ENCODE measurements at places on chromosomes 6 and 20.

DNA sequence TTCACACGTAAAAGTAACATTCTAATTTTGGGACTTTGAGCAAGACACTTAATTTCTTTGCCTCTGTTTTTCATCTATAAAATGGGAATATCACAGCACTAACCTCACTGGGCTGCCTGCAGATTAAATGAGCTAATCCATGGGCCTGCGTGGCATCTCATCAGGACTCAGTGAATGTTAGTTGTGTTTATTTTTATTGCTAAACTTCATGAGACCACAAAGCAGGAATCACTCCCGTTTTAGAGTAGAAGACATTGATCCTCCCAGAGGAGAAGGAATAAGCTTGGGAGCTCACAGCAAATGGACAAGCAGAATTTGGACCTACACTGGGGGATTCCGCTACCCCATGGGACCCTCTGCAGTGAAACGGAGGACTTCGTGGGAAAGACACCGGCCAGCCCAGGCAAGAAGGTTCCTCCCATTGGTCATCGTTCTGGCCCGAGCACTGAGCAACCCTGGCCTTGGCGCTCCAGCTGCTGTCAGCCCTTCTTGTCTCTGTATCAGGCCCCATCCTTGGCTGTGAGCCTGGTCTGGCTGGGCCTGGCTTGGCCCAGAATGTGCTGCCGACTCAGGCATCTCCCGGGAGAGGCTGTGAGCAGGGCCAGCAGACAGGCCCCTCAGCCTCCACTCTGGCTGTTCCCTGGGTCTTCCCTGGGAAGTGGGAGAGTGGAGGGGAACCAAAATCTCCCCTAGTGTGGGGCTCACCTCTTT is 79.8 kb downstream of the NFATC2 start:
- DNase-seq: no peak

DNA sequence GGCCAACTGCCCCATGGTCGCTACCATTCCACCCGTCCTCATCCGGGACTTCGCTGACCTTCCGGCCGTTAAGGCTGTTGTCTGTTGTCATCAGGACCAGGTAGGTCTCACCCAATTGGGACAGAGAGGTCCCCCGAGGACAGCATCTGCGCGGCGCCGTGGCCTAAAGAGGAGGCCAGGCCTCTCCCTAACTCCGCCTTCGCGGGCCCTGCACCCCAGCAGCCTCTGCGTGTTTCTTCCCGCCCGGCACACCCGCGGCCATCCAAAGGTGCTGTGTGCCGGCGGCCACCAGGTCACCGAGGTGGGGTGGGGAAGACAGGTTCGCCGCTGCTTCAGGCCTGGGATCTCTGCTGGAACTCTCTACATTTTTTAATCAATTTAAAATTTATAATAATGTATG is 9.0 kb downstream of the OR2W1 start:
- no peak for DNase-seq

GRCh38 chr20:63272105-63273058 is at the start of gene ARFGAP1:
ARFGAP1 (plus strand) TSS chr20:63272813; CDS start chr20:63275581, 2,768 bp downstream.
- DNase-seq: peak; percentile 94

- DNase-seq: no peak
Observed at GRCh38 chr20:33276303-33277113, 6.5 kb upstream of the BPIFB1 start.

- no peak for DNase-seq
Observed at GRCh38 chr6:161626132-161626676, 352.3 kb upstream of the AGPAT4 start.

GRCh38 chr20:58251979-58252591 is 23.6 kb upstream of the ANKRD60 start:
- DNase-seq: no peak

DNA sequence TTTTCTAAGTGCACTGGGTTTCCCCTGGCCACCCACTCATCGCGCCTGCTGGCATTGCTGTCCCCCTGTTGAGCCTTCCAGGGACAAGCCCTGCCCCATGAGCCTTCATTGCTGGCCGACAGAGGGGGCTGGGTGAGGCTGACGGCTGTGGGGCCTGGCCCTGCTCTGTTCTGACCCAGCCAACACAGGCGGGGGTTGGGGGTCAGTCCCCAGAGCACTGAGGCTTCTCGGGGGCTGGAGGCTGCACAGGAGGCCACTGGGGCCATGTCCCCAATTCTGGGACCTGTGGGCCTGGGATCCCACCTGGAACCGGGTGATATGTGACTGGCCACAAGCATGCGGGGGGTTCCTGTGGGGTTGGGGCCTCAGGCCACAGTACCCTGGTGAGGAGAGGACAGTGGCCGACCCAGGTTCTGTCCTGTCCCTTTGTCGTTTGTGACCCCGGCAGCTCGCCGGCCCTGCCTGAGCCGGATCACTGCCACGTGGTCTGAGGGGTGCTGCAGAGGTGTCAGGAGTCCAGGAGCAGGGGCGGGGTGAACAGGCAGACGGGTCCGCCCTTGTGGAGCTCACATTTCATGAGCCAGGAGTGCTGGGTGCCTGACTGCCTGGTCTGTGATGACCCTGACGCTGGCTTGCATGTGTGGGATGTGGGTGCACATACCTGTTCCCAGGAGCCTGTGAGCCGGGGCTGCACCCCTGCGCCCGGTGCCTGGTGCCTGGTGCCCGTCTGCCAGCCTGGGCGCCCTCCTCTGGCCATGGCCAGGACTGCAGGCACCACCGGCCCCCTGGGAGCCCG is 2.1 kb upstream of the COL20A1 start:
- DNase-seq: peak; percentile 81

GRCh38 chr6:36639171-36639808 is 39.2 kb upstream of the CDKN1A start:
- DNase-seq: no peak

GRCh38 chr20:62595491-62595890 is 46.8 kb upstream of the SLCO4A1 start:
- DNase-seq: no peak

DNA sequence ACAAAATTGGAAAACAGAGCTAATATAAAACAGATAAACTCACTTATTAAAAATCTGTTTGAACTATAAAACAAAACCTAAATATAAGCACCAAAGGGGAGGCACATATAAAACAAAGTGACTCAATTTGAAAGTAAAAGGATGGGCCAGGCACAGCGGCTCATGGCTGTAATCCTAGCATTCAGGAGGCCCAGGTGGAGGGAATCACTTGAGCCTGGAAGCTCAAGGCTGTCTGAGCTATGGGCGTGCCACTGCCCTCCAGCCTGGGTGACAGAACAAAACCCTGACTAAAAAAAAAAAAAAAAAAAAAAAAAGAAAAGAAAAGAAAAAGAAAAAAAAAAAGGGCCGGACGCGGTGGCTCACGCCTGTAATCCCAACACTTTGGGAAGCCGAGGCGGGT is 31.1 kb upstream of the SMAP1 start:
- DNase-seq: no peak

GRCh38 chr6:94362061-94362864 is 942.9 kb upstream of the EPHA7 start:
- no peak for DNase-seq

DNA sequence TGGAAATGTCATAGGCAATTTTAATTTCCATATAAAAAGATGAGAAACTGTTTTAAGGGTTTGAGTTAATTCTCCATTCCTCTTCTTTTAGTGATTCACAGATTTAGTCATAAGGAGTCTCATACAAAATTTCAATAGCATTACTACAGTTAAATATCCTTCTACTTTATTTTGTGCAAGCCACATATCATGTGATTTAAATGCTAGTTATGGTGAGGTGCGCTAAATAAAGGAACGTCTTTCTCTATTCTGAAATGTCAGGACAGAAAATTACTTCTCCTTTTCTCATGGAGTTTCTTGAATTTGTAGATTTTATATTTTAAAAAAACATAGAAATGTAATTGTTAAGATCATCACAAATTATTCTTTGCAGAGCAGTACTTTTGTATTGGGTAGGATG is 50.0 kb upstream of the SUPT3H start:
- DNase-seq: no peak

DNA sequence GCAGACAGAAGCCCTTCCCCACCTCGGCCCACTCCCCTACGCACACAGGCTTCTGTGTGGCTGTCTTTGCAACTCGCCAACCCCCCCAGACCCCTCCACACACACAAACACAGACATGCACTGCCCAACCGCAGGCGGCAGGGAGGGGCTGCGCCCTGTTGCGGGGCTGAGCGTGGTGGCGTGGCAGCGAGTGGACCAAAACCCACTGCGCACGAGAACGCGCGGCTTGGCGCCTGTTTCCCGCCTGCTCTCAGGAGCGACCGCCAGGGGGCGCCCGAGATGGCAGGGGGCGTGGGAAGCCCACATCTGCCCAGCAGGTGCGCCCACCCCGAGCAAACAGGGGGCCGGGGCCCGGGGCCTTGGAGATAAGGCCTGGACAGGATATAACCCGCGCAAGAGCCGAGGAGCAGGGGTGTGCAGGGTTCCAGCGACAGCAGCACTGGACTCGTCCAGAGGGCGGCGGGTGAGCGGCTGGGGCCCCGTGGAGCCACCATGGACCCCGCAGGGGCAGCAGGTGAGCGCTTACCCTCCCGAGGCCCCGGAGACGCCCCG is at the start of gene RBPJL:
RBPJL (plus strand) TSS at position 410 of the 552 bp plus-strand sequence; CDS start at position 493, 83 bp downstream.
- DNase-seq: peak; percentile 55

- DNase-seq: no peak
Observed at GRCh38 chr6:26472549-26473290, 15.0 kb downstream of the BTN2A1 start.

DNA sequence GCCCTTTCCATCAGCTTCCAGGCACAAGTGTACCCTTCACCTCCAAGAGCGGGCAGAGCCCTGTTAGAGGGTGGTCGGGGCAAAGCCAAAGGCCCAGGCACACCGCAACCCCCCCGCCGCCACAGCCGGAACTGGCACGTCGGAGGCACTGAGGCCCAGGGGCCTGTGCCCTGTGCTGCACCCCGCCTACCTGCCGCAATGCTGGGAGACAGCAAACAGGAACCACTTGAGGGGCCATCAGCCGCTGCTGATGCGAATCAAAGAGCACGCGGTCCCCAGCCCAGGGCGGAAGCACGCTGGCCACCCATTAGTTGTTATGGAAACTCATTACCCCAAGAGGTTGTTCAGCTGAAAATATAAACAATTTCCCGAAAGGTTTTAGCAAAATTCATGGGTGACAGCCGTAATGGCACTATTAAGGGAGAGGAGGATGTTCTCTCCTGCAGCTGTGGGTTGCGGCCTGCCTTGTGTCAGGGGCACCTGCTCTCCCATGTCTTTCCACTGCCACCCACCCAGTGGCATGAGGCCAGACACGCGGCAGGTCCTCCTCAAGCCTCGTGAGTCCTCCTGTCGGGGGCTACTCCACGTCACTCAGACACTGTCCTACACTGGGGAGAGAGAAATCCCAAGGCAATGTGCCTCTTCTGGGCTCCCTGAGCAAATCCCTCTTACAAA is 65.3 kb downstream of the EDN3 start:
- DNase-seq: peak; percentile 26

GRCh38 chr20:38514947-38515346 is 42.3 kb downstream of the RALGAPB start:
- no peak for DNase-seq

All from retina (tissue), 1 donor.